ENCODE measurements at places on chromosomes 1 and 21.

DNA sequence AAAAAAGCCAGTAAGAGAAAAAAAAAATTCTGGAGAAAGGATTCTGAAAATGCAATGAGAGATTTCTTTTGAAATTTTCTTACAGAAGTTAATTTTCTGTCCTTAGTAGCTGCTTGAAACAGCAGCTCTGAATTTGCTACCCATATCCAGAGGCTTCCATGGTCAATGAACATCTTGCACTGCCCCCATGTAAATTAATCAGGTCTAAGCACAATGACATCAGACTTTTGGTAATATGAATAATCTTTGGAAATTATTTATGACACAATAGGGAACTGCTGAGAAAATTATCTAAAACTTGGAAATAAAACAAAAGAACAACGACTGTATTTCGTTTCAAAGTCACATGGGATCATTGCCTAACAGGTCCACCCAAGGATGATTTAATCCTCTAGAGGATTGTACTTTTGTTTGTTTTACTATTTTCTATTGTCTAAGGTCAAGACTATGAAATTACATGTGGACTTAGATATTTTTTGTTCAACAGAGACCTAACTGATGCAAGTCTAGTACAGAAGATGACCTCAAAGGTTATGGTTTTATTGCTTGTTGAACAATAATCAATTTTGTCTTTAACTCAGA, 312.1 kb downstream of the BACH1 start:
- no peak for DNase-seq

GRCh38 chr1:30822006-30822405, 64.4 kb upstream of the LAPTM5 start:
- DNase-seq = no peak

- DNase-seq = no peak
These were observed 24.1 kb downstream of the TRIM45 start for GRCh38 chr1:117097443-117097842.

GRCh38 chr1:61215119-61215518, 132.8 kb downstream of the NFIA start:
- DNase-seq = no peak

GRCh38 chr1:2865571-2866421, 64.3 kb upstream of the TTC34 start:
- DNase-seq = no peak

DNA sequence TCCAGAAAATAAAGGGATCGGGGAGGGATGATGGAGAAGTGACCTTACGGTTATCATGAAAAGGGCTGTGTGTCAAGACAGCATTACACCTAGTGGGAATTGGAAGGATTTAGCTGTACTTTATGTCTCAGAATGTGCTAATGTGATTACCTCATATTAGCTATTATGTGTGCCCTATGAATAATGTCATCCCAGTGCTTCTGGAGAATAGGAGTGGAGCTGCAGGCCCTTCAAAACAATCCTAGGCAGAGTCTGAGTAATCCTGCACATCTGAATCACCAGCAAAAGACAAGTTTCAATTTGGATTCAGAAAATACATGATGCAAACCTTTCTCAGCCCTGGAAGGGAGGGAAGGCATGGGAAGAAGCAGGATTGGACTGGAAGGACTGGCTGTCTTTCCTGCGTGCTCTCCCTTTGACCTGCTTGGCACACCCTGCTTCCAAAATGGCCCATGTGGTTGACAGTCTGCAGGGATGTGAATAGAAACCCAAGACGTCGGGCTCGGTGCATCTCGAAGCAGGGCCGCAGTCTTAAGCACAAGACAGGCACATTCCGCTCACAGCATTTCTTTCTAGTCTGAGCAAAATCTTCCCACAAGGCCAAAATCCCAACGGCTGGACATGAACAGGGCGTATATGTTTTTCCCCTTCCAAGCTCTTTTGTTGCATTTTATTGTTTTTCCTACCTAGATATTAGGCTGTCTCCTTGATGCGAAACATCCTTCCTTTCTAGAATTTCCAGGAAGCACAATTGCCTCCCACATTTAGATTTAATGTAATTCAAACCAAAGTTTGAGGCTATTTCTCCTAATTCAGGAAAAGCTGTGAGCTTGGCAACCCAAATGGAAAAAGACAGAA, 54.3 kb upstream of the TARBP1 start:
- DNase-seq = no peak

GRCh38 chr1:194755241-194755994, 1569.0 kb upstream of the B3GALT2 start:
- DNase-seq = no peak

- no peak for DNase-seq
These were observed 115.5 kb downstream of the ACBD6 start for GRCh38 chr1:180386745-180387367.

GRCh38 chr1:36172017-36172747, 16.2 kb downstream of the MAP7D1 start:
- no peak for DNase-seq

GRCh38 chr1:174743654-174744561, 255.8 kb upstream of the CACYBP start:
- no peak for DNase-seq

DNA sequence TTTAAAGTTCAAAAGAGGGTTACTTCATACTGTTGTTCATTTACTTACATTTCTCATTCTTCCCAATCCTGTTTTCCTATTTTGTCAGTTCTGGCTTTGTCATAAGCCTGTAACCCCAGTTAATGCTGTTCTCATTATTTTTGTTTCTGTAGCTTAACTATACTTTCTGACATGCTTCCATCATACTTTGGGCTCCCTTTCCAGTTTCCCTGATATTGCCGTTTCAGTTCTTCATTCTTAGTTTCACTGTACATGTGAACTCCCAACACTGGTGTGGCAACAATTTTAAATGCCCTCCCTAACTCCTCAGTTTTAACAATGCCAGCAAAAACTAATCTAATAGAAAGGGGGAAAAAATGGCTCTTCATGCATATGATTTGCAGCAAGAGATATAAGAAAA, 456.7 kb downstream of the LMO4 start:
- no peak for DNase-seq

DNA sequence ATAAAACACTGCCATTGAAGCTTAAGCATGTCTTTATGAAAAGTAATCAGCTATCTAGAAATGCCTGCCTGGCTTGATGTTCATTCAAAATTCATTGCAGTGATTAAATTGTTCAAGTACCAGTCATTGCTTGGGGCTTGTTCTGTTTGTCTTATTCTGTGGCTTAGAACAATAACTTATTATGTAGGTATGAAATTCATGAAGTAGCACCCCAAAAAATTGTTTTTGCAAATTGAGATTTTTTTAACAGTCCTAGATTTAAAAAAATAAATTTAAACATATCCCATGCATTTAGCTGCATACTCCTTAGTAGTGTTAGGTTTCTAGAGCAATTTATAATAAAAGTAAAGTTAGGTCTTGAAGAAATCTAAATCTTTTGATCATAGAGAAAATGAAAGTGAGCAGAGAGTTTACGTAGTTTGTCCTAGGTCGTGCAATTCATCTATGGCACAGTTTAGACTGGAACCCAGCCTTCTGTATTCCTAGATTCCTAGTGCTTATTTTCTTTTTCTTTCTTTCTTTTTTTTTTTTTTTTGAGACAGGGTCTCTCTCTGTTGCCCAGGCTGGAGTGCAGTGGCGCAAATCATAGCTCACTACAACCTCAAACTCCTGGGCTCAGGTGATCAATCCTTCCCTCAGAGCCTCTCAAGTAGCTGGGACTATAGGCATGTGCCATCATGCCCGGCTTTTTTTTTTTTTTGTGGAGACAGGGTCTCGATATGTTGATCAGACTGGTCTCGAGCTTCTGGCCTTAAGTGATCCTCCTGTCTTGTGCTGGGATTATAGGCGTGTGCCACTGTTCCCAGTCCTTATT, 9.3 kb downstream of the MIER1 start:
- no peak for DNase-seq

DNA sequence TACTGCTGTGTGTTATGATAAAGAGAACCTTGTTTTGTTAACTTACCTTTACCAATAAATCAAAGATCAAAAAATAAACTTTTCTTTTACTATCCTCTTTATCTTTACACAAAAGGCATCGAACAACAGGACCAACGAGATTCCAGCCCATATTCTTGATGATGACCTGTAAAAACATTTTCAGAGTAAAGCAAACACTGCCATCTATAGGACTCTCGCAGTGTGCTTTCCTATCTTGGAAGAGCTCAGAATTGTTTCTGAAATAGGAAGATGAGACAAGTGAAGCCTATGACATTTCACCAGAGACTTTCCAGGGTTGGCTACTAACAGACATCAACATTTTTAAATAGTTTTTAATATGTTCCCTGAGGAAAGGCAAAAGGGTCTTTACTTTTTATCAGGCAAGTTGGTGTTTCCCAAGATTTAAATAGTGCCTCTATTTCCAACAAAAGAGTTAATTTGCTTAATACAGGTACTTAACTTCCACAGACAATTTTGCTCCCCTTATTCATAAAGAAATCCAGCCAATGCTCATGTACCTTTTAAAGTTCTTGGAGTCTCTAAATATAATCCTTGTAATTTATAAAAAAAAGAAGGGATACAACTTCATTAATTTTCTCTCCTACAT, 7.3 kb downstream of the GLMN start:
- DNase-seq = no peak

GRCh38 chr1:112231331-112231730, 164.7 kb upstream of the CTTNBP2NL start:
- no peak for DNase-seq

- DNase-seq = no peak
These were observed 17.2 kb downstream of the PDZK1 start for GRCh38 chr1:145689922-145690321.

GRCh38 chr1:232292239-232292638, 337.7 kb downstream of the SIPA1L2 start:
- DNase-seq = no peak

GRCh38 chr1:19179597-19180264, 30.3 kb downstream of the UBR4 start:
- no peak for DNase-seq

GRCh38 chr1:24437631-24438396, 22.2 kb downstream of the NIPAL3 start:
- no peak for DNase-seq

All from CD8-positive, alpha-beta memory T cell (primary cell).